ENCODE measurements at places on chromosomes 7 and 10.

DNA sequence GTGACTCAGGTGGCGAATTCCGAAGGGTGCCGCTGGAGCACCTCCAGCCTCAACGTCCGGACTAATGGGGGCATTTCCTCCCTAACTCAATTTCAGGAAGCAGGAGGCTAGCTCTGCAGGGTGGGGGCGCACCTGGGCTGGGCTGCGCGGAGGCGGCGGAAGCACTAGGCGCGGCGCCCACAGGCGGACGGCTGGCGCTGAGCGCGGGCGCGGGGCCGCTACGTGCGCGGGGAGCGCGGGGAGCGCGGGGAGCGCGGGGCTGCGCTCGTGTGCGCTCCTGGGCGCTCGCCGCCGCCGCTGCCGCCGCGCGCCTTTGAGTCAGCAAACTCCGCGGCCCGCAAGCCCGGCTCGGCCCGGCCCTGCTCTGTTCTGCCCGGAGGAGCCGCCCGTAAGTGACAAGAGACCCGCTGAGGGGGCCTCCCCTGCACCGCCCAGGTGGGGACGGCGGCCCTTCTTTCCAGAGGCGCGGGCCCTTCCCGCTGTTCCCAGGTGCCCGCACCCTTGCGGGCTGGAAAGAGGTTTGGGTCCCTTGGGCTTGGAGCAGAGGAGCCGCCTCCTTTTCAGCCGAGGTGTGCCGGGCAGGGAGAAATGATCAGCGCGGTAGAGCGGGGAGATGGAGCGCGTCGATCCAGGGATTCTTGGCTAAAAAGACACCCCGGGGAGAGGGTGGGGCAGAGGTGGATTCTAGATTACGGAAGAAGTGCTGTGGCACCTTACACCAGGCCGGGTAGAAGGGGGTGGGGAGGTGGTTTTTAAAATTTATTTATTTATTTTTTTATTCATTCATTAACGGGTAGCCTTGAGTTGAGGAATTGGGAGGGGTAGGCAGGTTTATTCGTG is at the start of gene SNX10:
TSS of gene SNX10 (plus strand) at position 164 of the 840 bp plus-strand sequence. CDS start 54,581 bp downstream, outside the sequence.
- no peak for DNase-seq

DNA sequence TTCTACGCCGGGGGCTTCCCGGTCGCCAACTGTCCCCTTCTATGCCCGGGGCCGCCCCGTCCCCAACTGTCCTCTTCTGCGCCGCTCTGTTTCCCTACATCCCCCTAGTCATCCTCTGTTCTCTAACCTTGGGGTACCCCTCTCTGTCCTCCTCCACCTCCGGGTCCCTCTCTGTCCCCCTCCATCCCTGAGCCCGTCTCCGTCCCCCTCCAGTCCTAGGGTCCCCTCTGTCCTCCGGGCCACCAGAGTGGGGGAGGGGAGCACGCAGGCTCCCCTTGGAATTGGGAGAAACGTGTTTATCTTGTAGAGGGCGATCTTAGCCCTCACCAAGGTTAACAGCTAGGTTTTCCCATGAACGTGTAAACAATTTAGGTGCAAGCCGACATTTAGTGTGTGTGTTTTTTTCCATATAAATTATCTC is 852 bp upstream of the KLF6 start:
- DNase-seq: peak; percentile 55

DNA sequence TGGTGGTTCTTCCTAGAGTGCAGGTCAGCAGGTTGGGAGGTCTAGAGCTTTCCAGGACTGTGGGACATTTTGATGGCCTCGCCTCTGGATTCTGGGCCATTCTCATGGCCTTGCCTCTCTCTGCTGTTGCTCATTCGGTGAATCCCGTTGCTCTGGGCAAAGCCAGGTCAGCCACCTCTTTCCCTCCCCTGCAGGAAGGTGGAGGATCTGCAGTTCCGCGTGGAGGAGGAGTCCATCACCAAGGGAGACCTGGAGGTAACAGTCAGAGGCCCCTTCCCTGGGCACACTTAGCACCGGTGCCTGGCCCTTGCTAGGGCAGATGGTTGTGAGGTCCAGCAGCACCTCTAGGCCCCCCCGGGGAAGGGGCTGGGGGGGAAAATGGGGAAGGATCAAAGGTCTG is 74.9 kb downstream of the CLIP2 start:
- DNase-seq: no peak

- DNase-seq: peak; percentile 13
Observed at GRCh38 chr7:26500749-26501352, 209.2 kb downstream of the SNX10 start.
